Kidney epithelial cell (primary cell): ENCODE measurements at places on chromosomes 3 and 15. TPM values are rescaled to one million over a fixed set of nuclear protein-coding genes. Genes with fewer than 3 reads are reported as not detected.
A peak's percentile ranks its signal among the peaks of the same experiment; 100 is the strongest.

GRCh38 chr3:64801856-64802255 is 114.1 kb upstream of the ADAMTS9 start:
- no peak for DNase-seq

The TMEM207 gene
- total RNA-seq = not detected in 2 replicates

DNA sequence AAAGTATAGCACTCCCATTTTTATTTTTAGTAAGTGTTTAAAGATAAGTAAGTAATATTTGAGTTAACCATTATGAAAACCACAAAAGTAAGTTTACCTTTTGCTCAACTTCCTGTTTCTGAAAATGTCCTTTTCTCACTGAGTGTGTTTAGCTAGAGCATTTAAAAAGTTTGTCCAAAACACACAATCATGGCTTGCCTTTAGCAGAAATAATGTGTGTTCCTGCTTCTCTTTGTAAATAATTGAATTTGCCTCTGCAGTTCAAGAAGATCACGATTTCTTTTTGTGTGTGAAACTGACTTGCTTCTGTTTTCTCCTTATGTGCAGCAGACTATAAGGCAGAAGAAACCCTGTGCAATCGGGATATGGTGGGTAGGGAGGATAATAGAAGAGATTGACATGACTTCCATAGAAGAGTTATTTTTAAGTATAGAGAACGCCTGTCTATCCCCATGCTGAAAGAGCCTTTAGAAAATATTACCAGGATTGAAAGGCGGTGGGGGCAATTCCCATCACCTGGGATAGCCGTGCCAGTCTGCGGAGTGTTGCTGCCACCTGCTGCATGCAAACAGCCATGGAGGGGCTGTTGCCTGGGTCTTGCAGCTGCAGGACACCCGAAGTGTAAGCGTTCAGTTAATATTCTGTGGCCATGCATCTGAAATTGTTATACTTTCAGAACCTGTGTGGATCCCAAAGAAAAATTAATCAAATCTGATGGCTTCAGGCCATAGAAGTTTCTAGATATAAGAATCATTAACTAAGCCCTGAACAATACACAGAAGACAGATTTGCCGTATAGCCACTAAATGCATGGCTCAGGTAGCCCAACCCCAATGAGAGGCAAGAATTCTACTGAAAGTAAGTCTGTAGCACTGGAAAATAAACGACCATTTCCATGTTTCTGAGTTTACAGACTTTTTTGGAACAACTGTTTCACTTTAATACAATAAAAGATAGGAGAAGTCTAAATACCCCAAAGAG is 2.4 kb upstream of the CD96 start:
- no peak for DNase-seq

GRCh38 chr3:150293401-150294001 is 114.6 kb upstream of the TSC22D2 start:
- DNase-seq = no peak

DNA sequence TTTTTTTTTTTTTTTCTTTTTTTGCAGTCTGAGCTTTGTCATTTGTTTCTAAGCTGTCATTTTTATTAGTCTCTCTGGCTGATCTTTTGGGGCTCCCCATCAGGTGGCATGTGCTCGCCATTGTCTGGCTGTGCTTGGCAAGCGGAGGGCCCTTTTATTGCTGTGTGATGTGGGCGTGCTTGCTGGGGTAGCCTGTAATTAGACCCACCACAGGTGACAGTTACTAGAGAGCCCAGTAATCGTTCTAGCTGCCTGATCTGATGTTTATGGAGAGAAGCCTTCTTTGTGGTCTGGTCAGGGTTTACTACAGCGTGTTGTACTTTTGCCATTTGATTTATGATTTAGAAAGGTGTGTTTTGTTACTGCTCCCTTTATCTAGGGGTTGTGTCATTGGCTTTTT is 179.9 kb downstream of the MCTP2 start:
- DNase-seq = no peak

- DNase-seq = no peak
Measured at GRCh38 chr15:83268147-83268546, 16.3 kb downstream of the BNC1 start.

DNA sequence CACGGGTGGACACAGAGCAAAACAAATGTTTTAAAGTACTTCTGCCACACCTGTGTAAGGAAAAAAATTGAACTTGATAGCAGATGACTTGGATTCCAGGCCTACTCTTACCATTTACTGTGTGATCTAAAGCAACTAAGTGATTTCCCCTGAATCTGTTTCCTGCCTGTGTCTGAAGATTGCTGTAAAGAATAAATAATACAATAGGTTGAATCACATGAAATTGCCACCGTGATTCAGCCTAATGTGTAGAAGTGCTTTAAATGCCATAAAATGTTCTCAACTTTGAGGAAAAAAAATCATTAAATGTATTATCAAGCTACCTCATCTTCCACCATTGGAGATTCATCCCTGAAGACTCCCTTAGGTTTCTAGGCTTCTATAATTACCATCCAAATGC is 27.6 kb upstream of the NUDT16 start:
- DNase-seq = no peak

DNA sequence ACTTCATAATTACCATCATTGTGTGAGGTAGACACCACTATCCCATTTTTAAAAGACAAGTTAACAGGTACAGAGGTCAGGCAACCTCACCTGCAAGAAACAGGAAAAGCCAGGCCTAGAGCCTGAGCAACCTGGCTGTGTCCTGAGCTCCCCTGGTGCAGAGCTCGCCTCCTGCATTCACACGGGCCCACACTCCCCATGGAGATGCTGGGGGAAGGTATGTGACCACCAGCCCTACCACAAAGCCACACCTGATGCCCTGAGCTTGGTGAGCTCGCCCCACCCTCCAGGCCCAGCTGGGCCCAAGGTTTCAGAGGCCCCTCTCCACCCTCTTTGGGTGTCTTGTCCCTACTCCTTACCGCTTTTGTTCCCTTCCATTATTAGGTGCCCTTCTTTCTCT is 1.2 kb upstream of the EFCAB12 start:
- no peak for DNase-seq

DNA sequence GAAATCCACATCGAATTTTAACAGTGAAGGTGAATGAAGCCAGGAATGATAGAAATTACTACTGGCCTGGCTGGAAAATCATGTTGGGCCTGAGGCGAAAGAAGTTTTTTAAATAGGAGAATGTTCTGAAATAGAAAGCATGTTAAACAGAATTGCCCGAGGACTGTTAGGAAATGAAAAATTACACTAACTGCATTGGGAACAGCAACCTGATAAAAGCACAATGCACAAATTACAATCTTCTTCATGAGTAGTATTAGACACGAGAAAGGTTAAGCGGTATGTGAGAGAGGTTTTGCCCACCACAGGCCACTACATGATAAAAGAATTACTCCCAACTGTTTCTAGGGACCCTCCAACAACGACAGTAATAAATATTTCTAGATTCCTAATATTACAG is 18.9 kb downstream of the GBE1 start:
- DNase-seq = no peak

GRCh38 chr3:127215714-127216414 is 22.9 kb downstream of the PRR23E start:
- DNase-seq = no peak

DNA sequence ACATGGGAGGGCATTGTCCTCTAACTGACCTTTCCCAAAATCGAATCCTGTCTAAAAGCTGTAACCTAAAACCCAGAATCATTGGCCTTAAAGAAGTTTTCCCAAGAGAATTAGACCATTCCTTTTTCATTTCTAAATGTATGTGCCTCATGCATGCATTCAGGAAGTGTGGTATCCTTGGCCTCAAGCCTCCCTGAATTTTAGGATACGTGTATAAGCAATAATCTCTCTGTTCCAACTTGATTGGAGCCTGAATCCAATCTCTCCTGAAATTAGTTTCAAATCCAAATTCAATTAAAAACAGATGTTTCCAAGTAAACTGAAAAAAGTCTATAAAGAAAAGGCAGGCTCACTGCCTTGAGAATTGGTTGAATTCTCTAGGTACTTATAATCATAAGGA is 86.0 kb upstream of the VEPH1 start:
- no peak for DNase-seq

The RTP2 gene
- total RNA-seq = not detected in 2 replicates

- no peak for DNase-seq
Measured at GRCh38 chr3:129001101-129001805, at the start of gene EFCC1. Gene EFCC1, plus strand, starts transcription at chr3:129001304. Its CDS starts 325 bp downstream, at chr3:129001629.

DNA sequence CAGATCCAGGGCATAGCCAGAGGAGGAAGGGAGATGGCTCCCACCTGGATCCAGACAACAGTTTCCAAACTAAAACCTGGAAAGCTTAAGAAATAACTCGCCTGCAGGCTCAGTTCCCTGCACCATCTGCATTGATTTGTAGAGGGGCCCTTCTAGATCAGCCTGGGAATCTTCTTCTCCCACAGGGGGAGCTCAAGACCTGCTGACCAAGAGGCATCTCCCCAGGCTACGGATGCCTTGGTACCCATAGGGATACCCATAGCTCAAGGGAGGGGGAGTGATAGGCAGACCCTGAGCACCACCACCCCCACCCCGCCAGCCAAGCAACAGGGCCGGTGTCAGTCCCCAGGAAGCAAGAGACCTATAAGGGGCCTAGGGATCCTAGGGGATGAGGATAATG is 28.0 kb upstream of the DCLK3 start:
- DNase-seq = no peak

The CATSPER2 gene
- 1.8 and 5.0 TPM in 2 replicates for total RNA-seq

The FBXO40 gene
- under 0.01 TPM in 1 of 2 replicates, not detected in the other for total RNA-seq

DNA sequence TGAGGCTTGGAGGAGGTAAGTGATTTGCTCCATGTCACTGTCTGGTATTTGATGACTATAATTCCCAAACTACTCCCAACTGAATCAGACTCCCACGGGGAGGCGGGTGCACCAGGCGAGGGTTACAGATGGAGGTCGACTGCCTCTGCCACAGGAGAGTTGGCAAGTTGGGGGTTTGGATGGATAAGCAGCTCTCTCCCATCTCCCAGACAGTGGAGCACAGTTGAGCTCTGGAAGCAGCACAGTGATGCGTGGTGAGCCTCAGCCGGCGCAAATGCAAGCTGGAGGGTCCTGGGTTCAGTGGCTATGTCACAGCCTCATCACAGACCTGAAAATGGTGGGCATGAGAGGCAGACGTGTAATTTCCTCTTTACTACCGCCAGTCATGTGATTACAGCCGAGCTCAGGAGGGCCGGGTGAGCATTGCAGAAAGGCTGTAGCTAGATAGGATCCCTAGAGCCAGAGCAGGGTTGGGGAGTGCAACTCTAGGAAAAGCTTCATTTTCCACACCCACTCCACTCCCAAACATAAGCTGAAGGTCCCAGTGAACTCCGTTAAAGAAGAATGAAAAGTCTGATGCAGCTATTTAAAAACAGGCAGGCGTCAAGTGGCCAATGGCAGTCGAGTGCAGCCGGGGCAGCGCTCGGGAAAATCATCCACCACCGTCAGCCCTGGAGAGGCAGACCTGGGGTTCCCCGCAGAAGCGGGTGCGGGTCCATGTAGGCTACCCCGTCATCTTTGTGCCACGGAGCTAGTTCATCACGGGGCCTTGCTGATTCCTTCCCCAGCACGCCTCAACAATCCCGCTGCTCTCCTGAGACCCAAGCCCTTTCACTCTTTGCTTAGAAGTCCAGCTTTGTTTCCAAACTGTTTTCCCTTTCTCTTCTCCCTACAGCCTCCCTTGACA is 33.3 kb upstream of the VPS8 start:
- no peak for DNase-seq

DNA sequence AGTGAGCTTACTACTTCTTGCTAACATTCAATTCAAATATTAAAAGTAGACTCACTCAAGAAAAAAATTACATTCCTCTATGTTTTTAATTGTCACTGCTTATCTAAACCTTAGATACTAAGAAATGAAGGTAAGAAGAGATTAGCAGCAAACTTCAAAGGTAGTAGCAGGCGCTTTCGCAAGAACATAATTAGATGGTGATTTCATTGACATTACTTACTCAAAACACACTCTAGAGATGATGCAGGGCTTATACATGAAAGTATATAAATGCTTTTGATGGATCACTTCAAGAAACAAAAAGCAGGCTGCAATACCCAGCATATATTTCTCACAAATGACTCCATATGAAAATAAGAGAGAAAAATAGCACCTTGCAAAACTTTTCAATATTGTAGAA is 86.8 kb downstream of the FSIP1 start:
- DNase-seq = no peak

GRCh38 chr3:80606073-80606472 is 838.3 kb upstream of the ROBO1 start:
- no peak for DNase-seq

- no peak for DNase-seq
Measured at GRCh38 chr15:25180606-25181292, 226.0 kb downstream of the SNRPN start.

- peak; percentile 19 for DNase-seq
Measured at GRCh38 chr3:129723558-129724324, 117.3 kb upstream of the PLXND1 start.

DNA sequence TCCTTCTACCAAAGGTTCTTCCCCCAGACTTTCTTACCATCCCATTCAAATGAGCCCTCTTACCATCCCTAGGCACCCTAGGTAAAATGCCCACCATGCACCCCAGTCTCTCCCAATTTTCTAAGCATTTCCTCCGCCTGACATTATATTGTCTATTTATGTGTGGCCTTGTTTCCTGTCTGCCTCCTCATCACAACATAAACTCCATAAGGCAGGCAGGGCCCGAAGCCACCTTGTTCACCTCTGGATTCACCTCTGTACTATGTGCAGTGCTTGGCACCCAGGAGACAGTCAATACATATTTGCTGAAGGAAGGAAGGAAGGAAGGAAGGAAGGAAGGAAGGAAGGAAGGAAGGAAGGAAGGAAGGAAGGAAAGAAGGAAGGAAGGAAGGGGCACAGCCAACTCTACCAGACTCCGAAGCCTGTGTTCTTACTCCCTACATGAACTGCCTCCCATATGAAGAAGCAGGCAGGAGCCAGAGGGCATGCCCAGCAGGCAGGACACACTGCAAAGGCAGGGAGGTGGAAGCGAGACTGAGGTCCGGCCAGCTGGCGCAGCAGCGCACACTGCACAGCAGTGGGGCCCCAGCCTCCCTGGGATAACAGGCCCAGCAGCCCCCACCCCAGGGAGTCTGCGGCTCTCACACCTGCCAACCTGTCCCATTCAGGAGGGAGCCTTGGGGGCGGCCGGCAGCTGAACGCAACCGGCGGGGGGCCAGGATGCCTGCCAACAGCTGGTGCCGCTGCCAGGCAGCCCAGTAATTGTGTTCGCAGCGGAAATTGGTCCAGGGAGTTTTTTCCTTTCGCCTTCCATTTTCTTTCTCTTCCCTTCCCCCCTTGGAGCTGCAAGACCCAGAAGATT is 106.0 kb upstream of the LINGO1 start:
- DNase-seq = no peak

DNA sequence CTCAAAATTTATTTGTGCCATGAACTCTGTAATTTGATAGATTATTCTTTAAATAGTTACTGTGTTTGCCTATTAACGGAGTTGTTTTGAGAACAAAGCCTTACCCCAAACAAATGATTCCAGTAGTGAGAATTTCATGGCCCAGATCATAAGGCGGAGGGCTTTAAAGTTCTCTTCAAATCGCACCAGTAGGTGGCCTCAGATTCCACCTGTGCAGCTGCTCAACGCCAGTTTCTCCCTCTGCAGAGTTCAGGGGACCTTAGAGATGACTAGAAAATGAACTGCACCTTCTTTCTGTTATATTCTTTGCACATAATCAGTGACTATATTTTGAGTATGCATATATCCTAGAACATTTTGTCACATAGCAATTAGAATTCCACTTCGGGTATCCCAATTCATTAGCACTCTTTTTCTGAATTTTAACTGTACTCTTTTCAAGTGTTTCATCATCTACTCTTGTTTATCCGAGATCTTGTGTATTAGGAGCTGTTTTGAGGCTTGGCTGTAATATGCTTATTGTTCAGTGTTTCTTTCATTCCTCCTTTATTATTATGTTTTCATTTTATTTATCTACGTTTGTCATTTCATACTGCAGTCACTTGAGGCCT is 232.6 kb upstream of the CHRM5 start:
- DNase-seq = no peak

- no peak for DNase-seq
Measured at GRCh38 chr15:85571780-85572179, 191.4 kb downstream of the AKAP13 start.

The PCOLCE2 gene
- total RNA-seq = 1.7 and 3.4 TPM in 2 replicates
